ENCODE measurements at places on chromosomes 3 and 15.
A peak's percentile ranks its signal among the peaks of the same experiment; 100 is the strongest.

- H3K27ac ChIP-seq = no peak overlapping the region
- DNase-seq = no peak
- no peaks in the 10 kb centered on the region for H3K36me3 ChIP-seq
- no peaks in the 10 kb centered on the region for H3K4me1 ChIP-seq
- no peak overlapping the region for H3K4me3 ChIP-seq
Measured at GRCh38 chr3:60609446-60609845, 641.8 kb downstream of the FHIT start.

DNA sequence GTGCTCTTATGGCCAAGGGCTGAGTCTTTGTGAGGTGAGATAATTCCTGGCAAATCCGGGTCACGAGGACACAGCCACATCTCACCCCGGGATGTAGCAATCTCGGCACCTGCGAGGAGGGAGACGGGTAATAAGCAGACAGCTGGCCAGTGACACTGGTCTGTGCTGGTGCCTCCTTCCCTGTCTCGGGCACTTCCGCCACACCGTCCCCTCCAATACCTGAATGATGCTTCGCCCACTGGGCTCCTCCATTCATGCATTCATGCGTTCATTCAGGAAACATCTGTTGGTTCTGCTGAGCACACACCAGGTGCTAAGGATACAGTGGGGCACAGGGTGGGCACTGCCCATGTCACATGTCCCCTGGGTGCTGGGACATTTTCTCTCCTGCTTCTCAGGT, 60.1 kb downstream of the ATP10A start:
- H3K4me1 ChIP-seq = peaks cover 13% of the 10 kb centered on the region
- H3K36me3 ChIP-seq = peaks cover 11% of the 10 kb centered on the region
- H3K27me3 ChIP-seq = no peaks in the 10 kb centered on the region
- DNase-seq = no peak
- no peak overlapping the region for H3K27ac ChIP-seq

- H3K4me3 ChIP-seq = no peak overlapping the region
- H3K36me3 ChIP-seq = no peaks in the 10 kb centered on the region
- peaks cover 8% of the 10 kb centered on the region for H3K4me1 ChIP-seq
- H3K27me3 ChIP-seq = peaks cover 11% of the 10 kb centered on the region
Measured at GRCh38 chr3:56297281-56297840, 170.9 kb downstream of the ERC2 start.

DNA sequence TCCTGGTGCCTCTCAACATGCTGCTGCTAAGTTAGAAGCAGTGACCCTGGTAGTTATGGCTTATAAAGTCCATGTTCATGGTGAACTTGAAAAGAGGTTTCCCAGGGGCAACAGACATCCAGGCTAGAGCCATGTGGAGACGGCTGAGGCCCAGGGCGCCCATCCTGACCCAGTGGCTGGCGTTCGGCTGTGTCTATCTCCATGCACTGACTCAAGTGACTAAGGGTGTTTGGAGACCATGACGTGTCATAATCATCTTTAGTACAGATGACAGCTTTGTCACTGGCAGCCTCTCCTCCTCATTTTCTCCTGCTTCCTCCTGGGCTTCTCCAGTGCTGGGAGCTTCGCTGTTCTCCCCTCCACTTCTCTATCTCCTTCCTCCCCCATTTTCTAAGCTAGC, 287.4 kb upstream of the LYSMD4 start:
- H3K36me3 ChIP-seq = no peaks in the 10 kb centered on the region
- H3K4me1 ChIP-seq = no peaks in the 10 kb centered on the region
- no peak overlapping the region for H3K27ac ChIP-seq

DNA sequence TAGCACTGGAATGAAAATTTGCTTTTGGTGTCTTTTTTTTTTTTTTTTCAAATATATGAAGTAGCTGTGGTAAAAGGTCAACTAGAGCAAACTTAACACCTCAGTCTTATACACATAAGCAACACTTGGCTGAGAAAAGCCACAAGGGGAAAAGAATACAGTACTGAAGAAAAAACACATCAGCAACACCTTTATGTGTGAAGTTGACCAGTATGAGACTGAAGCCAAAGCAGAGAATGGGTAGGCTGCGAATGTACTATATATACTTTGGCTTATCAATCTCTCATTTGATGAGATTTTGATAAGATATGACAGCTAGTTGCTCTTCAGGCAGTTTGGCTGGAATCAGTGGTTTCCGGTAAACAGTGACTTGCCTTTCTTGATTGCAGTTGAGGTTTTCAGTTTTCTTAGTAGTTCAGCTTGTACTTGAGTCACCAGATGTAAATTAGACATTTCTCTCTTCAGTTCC, 22.0 kb upstream of the ZCWPW2 start:
- no peaks in the 10 kb centered on the region for H3K27me3 ChIP-seq
- peaks cover 53% of the 10 kb centered on the region for H3K4me1 ChIP-seq
- peak overlapping the region; percentile 13 for H3K4me3 ChIP-seq

DNA sequence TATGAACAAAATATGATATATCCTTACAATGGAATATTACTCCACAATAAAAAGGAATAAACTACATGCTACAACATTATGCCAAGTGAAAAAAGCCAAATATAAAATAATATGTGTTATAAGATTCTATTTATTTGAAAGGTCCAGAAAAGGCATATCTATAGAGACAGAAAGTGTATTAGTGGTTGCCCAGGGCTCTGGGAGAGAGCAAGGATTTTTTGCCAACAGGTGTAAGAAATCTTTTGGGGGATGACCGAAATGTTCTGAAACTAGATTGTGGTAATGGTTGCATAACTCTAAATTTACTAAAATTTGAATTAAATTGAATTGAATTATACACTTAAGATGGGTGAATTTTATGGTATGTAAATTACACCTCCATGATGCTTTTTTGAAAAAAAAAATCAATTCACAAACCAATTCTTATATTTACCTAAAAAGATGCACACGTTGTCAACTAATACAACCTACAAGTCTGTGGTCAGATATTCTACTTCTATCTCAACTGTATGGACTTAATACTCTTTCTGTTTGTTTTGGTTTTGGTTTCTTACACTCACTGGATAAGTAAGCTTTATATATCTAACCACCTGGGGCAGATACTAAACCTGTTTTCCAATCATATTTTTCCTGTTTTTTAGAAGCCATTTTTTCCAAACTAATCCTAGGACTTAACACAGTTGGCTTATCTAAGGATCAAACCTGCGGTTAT, 75.8 kb downstream of the FBN1 start:
- no peak for DNase-seq
- H3K4me1 ChIP-seq = no peaks in the 10 kb centered on the region
- H3K27me3 ChIP-seq = peaks cover 21% of the 10 kb centered on the region

- no peak overlapping the region for H3K27ac ChIP-seq
- peaks cover 5% of the 10 kb centered on the region for H3K27me3 ChIP-seq
Measured at GRCh38 chr3:42301446-42302175, 35.6 kb upstream of the CCK start.

DNA sequence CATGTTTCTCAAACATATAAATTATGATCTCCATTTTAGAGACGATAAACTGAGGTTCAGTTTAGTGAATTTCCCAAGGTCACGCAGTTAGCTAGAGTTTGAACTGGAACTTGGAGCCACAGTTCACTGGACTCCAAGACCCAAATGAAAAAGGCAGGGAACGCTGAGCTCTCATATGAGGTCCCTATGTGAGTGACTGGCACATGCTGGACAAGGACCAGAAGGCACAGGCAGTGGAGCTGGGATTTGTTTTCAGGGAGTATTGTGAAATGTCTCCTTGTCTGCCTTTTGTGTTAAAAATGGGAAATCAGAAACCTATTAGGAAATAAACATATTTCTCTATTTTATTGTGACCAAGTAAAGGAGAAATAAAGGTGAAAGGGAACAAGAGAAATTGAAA, 63.5 kb downstream of the MESD start:
- H3K27ac ChIP-seq = no peak overlapping the region
- H3K27me3 ChIP-seq = peaks cover 6% of the 10 kb centered on the region
- no peak overlapping the region for H3K4me3 ChIP-seq
- H3K36me3 ChIP-seq = no peaks in the 10 kb centered on the region
- H3K4me1 ChIP-seq = peaks cover 6% of the 10 kb centered on the region

- H3K4me3 ChIP-seq = peak within 1 kb of the TSS; percentile 79
- peaks cover 9% of the 10 kb centered on the region for H3K36me3 ChIP-seq
- H3K27me3 ChIP-seq = peaks cover 94% of the 10 kb centered on the region
- peak; percentile 62 for DNase-seq
Measured at GRCh38 chr15:37100109-37100965, at the start of gene MEIS2. MEIS2 (minus strand) TSS chr15:37100549; CDS start chr15:37099466, 1,083 bp downstream.

GRCh38 chr3:155352900-155353490, 59.5 kb upstream of the STRIT1 start:
- no peak for DNase-seq
- no peak overlapping the region for H3K27ac ChIP-seq
- H3K36me3 ChIP-seq = no peaks in the 10 kb centered on the region
- no peak overlapping the region for H3K4me3 ChIP-seq
- peaks cover 5% of the 10 kb centered on the region for H3K27me3 ChIP-seq

- H3K27me3 ChIP-seq = no peaks in the 10 kb centered on the region
- peaks cover 46% of the 10 kb centered on the region for H3K36me3 ChIP-seq
- no peak overlapping the region for H3K4me3 ChIP-seq
Measured at GRCh38 chr15:65468229-65468909, 45.6 kb upstream of the IGDCC4 start.

DNA sequence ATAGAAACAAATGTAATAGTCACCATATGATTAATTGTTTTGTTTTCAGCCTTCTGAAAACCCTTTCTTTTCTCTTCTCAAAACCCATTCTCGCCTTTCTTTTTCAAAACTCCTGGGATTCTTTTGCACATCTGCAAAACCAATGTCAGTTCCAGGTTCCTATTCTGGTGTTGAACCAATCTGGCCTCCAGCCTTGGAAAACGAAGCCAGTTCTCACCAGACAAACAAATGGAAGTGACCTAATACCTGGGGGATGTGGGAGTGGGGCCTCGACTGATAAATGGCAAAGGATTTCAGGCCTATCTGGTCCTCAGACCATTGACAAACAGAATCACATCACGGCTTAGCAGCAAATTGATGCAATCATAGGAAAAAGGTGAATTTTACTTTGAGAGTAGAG, 73.0 kb downstream of the COL8A1 start:
- no peak overlapping the region for H3K4me3 ChIP-seq
- no peaks in the 10 kb centered on the region for H3K36me3 ChIP-seq
- no peaks in the 10 kb centered on the region for H3K4me1 ChIP-seq
- peaks cover 6% of the 10 kb centered on the region for H3K27me3 ChIP-seq

DNA sequence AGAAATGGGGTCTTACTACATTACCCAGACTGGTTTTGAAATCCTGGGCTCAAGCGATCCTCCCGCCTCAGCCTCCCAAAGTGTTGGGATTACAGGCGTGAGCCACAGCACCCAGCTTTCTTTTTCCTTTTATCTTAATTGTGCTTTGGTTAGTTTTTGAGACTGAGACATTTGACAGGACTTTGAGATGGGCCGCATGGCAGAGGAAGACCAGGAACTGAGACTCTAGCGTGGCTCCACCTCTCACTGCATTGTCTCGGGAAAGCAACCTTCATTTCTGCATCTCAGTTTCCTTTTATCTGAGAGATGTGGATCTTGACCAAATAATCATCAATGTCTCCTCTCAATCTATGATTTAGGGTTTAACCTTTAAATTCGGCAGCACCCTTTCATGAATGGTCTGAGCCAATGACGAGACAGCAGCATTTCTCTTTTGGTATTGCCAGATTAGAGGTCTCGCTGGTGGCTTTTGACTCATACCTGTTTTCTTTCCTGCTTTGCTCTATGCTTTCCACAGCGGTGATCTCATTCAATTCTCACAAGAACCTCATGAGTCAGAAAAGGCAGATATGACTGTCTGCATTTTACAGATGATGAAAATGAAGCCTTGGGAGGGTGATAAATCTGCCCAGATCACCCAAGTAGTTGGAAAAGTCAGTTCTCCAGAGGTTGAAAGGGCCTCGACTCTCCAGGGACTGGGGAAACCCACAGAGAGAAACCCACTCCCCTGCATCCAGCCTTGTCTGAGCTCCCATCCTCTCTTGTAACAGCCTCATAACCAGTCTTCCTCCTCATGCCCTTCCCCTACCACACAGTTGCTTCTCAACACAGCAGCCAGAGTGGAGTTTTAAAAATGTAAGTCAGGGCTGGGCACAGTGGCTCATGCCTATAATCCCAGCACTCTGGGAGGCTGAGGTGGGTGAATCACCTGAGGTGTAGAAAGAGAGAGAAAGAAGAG, 84.8 kb upstream of the FOXB1 start:
- peak overlapping the region; percentile 53 for H3K4me3 ChIP-seq
- DNase-seq = peak; percentile 84
- H3K4me1 ChIP-seq = peaks cover 47% of the 10 kb centered on the region
- H3K36me3 ChIP-seq = peaks cover 3% of the 10 kb centered on the region

- H3K4me1 ChIP-seq = no peaks in the 10 kb centered on the region
- H3K27me3 ChIP-seq = no peaks in the 10 kb centered on the region
- no peak overlapping the region for H3K4me3 ChIP-seq
- H3K27ac ChIP-seq = no peak overlapping the region
- H3K36me3 ChIP-seq = no peaks in the 10 kb centered on the region
Measured at GRCh38 chr3:159532577-159532976, 456.1 kb upstream of the IL12A start.

DNA sequence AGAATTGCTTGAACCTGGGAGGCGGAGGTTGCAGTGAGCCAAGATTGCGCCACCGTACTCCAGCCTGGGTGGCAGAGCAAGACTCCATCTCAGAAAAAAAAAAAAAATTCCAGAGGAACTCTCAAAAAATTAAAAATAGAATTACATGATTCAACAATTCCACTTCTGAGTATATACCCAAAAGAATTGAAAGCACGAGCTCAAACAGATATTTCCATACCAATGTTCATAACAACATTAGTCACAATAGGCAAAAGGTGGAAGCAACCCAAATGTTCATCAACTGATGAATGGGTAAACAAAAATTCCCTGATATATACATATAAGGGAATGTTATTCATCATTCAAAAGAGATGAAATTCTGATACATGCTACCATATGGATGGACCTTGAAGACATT, 16.9 kb upstream of the MORF4L1 start:
- no peaks in the 10 kb centered on the region for H3K27me3 ChIP-seq
- no peaks in the 10 kb centered on the region for H3K36me3 ChIP-seq
- peaks cover 7% of the 10 kb centered on the region for H3K4me1 ChIP-seq
- H3K4me3 ChIP-seq = no peak overlapping the region
- DNase-seq = no peak
- no peak overlapping the region for H3K27ac ChIP-seq

DNA sequence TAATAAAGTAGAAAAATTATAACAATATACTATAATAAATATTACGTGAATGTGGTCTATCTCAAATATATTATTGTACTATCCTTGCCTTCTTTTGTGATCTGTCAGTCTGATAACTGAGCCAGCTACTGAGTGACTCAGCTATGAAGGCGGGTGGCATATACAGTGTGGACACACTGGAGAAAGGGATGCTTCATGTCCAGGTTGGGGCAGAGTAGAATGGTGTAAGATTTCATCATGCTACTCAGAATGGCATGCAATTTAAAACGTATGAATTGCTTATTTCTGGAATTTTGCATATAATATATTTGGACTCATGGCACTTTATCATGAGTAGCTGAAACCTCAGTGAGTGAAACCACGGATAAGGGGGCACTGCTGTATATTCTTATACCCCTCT, 172.9 kb upstream of the TBC1D5 start:
- DNase-seq = no peak
- H3K27me3 ChIP-seq = peaks cover 34% of the 10 kb centered on the region
- no peak overlapping the region for H3K27ac ChIP-seq
- H3K4me3 ChIP-seq = no peak overlapping the region
- no peaks in the 10 kb centered on the region for H3K36me3 ChIP-seq
- no peaks in the 10 kb centered on the region for H3K4me1 ChIP-seq

All from activated CD8-positive, alpha-beta memory T cell treated with anti-CD3 and anti-CD28 coated beads, Interleukin-2, amount 10 ng/mL, durations not matched to agents 7 days and 5 days (primary cell).